ENCODE measurements at places on chromosomes 7 and 10.

- peaks cover 3% of the 10 kb centered on the region for H3K27me3 ChIP-seq
- no peak overlapping the region for H3K27ac ChIP-seq
- no peak for DNase-seq
- H3K36me3 ChIP-seq, result no peaks in the 10 kb centered on the region
Observed at GRCh38 chr10:91077549-91078071, 142.9 kb upstream of the PCGF5 start.

DNA sequence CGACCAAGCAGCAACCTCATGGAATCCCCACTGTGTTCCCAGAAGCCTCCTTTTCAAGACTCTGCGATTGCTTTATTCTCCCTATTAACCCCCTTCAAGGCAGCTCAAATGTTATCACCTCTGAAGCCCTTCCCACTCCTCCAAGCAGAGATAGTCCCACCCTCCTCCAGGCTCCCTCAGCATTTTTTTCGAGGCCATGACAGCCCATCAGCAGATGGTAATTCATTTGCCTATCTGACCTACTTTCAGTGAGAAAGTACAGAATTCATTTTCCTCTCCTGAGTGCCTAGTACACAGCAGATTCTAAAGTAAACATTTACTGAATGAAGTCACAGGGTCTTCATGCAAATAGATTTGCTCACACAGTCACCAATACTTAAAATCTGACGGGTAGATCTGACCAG, 47.8 kb downstream of the HERPUD2 start:
- H3K4me3 ChIP-seq, result peak overlapping the region; percentile 20
- H3K27ac ChIP-seq, result no peak overlapping the region
- peaks cover 55% of the 10 kb centered on the region for H3K36me3 ChIP-seq
- peaks cover 42% of the 10 kb centered on the region for H3K4me1 ChIP-seq
- no peak for DNase-seq

GRCh38 chr10:126272526-126272925, 115.8 kb downstream of the ADAM12 start:
- no peaks in the 10 kb centered on the region for H3K4me1 ChIP-seq
- H3K36me3 ChIP-seq, result no peaks in the 10 kb centered on the region
- peaks cover 3% of the 10 kb centered on the region for H3K27me3 ChIP-seq
- no peak overlapping the region for H3K27ac ChIP-seq
- H3K4me3 ChIP-seq, result no peak overlapping the region

- peaks cover 77% of the 10 kb centered on the region for H3K36me3 ChIP-seq
- no peak overlapping the region for H3K27ac ChIP-seq
- no peaks in the 10 kb centered on the region for H3K27me3 ChIP-seq
- peaks cover 6% of the 10 kb centered on the region for H3K4me1 ChIP-seq
- no peak overlapping the region for H3K4me3 ChIP-seq
Observed at GRCh38 chr10:14519785-14520184, 189.1 kb upstream of the FRMD4A start.

DNA sequence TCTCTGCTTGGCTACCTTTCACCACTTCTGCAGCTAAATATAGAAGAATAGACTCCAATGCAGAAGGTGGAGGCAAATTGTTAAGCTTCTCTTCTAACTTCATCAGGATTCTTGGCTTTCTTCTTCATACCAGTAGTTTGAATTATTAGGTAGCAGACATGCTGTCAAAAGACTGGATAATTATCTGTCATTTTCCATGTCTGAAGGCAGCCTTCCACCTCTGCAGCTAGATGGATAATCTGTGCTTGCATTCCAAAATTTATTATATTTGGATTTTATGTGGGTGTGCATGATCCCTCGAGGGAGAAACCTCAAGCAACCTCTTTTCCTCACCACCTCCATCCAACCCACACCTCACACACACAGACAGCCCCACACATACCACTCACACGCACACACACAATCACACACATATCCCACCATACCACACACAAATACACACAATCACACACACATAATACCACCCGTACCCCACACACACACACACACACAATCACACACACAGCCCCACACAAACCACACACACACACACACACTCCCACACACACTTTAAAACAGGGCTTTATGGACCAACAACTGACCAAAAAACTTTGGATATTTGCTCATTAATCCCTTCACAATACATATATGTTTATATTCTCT, 145.0 kb downstream of the C7orf25 start:
- no peak overlapping the region for H3K4me3 ChIP-seq
- DNase-seq, result no peak
- no peaks in the 10 kb centered on the region for H3K4me1 ChIP-seq
- H3K27ac ChIP-seq, result no peak overlapping the region
- H3K36me3 ChIP-seq, result no peaks in the 10 kb centered on the region
- H3K27me3 ChIP-seq, result peaks cover 8% of the 10 kb centered on the region

GRCh38 chr10:10870523-10871241, 147.0 kb upstream of the CELF2 start:
- H3K4me3 ChIP-seq, result no peak overlapping the region
- H3K27ac ChIP-seq, result no peak overlapping the region
- peaks cover 17% of the 10 kb centered on the region for H3K27me3 ChIP-seq
- H3K4me1 ChIP-seq, result peaks cover 6% of the 10 kb centered on the region

DNA sequence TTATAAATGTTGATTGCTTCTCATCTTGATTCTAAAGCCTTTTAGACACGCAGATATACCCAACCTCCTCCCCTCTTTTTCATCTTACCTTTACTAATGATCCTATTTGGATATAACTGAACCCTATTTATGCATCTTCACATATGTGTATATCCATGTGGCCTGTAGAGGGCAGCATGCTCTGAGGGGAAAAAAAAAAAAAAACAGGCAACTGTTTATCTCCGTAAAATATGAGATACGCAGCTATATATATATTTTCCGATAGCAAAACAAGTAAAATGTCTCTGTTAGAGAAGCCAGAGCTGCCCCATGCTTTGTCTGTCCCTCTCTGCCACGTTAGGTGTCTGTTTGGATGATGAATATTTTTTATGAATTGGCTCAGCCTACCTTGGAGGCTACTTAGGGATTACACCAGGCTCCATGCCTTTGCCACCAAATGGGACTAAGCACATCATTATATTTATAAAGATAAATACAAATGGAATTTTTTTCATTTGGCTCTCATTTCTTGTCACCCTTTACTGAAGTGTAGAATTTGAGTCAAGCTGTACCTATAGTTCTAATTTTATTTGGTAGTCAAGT, 174.8 kb upstream of the FZD1 start:
- H3K27ac ChIP-seq, result no peak overlapping the region
- H3K4me1 ChIP-seq, result peaks cover 6% of the 10 kb centered on the region
- peak overlapping the region; percentile 19 for H3K4me3 ChIP-seq
- no peaks in the 10 kb centered on the region for H3K27me3 ChIP-seq

GRCh38 chr10:117462816-117463544, 79.6 kb upstream of the EMX2 start:
- H3K4me3 ChIP-seq, result no peak overlapping the region
- no peak for DNase-seq
- H3K27ac ChIP-seq, result no peak overlapping the region
- no peaks in the 10 kb centered on the region for H3K36me3 ChIP-seq
- H3K4me1 ChIP-seq, result no peaks in the 10 kb centered on the region
- peaks cover 9% of the 10 kb centered on the region for H3K27me3 ChIP-seq

DNA sequence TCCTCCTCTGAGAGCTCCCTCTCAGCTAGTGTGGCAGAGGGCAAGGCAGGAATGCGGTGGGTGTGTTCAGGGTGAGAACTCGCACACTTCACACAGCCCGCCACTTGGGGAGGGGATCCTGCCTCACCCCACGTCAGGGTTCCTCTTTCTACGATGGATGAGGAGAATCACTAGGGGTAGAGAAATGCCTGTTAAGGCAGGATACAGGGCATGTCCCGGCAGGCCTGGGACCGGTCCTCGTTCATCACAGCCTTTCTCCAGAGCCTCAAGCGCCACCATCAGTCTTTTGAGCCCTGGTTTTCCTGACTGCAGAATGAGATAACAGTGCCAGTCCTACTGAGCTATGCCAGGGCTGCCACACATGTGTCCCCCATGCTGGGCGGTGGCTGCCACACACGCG, 546.7 kb upstream of the ADARB2 start:
- H3K36me3 ChIP-seq, result no peaks in the 10 kb centered on the region
- no peaks in the 10 kb centered on the region for H3K4me1 ChIP-seq
- no peak for DNase-seq
- H3K27me3 ChIP-seq, result no peaks in the 10 kb centered on the region

DNA sequence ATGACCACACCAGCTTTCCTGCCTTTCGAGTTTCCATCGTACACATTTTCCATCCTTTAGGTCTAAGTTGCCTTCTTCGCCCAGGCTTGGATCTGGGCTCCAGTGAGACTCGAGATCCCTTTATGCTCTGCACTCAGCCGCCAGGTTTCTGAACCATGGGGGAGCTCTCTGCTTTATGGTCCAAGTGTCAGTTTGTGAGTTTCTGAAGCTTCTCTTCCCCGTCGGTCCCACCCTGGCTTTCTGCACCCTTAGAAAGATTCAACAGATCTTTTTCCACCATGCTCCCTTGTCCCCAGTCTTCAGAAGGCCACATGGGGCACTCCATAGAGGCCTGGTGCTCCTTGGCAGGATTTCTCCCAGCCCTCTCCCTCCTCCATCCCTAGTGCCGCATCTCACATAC, 402.0 kb downstream of the PTPRN2 start:
- H3K27ac ChIP-seq, result no peak overlapping the region
- H3K4me1 ChIP-seq, result no peaks in the 10 kb centered on the region
- H3K36me3 ChIP-seq, result no peaks in the 10 kb centered on the region
- H3K4me3 ChIP-seq, result no peak overlapping the region
- H3K27me3 ChIP-seq, result no peaks in the 10 kb centered on the region

DNA sequence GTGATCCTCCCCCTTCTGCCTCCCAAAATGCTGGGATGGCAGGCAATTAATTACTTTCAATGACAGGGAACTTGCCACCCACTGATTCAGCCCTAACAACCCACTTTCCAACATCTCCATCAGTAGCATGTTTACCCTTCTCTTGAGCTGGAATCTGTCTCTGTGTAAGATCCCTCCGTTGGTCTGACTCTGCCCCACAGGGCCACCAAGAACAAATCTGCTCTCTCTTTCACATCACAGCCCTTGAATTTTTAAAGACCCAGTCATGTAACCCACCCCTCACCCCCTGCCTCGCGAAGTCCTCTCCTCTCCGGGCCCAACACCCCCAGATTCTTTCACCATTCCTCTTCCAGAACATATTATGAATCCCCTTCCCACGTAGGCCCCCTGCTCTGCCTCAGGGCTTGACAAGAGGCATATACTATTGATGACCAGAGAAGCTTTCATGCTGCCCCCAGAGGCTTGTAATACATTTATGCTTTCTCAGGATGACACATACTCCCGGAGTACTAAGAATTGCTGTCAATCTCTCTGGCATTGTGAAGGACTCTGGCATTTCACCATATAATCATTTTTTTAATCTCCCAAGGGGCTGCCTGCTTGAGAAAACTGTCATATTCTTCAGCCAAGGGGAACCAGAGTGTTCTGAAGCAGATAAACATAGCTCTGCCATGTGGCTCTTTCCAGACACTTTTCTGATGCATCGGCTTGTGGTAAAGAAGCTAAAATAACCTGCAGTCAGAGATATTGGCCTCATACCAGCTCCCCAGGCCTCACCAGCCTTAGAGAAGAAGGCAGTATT, 179.2 kb upstream of the AUTS2 start:
- no peak for DNase-seq
- H3K36me3 ChIP-seq, result no peaks in the 10 kb centered on the region
- H3K4me1 ChIP-seq, result peaks cover 2% of the 10 kb centered on the region
- H3K27ac ChIP-seq, result no peak overlapping the region
- no peaks in the 10 kb centered on the region for H3K27me3 ChIP-seq

- no peaks in the 10 kb centered on the region for H3K4me1 ChIP-seq
- H3K27ac ChIP-seq, result no peak overlapping the region
- no peaks in the 10 kb centered on the region for H3K27me3 ChIP-seq
- no peak for DNase-seq
Observed at GRCh38 chr7:82056282-82056681, 286.4 kb upstream of the HGF start.

GRCh38 chr7:93120592-93121549, 3.1 kb upstream of the SAMD9 start:
- no peak overlapping the region for H3K27ac ChIP-seq
- peaks cover 23% of the 10 kb centered on the region for H3K36me3 ChIP-seq
- DNase-seq, result no peak
- H3K27me3 ChIP-seq, result no peaks in the 10 kb centered on the region

DNA sequence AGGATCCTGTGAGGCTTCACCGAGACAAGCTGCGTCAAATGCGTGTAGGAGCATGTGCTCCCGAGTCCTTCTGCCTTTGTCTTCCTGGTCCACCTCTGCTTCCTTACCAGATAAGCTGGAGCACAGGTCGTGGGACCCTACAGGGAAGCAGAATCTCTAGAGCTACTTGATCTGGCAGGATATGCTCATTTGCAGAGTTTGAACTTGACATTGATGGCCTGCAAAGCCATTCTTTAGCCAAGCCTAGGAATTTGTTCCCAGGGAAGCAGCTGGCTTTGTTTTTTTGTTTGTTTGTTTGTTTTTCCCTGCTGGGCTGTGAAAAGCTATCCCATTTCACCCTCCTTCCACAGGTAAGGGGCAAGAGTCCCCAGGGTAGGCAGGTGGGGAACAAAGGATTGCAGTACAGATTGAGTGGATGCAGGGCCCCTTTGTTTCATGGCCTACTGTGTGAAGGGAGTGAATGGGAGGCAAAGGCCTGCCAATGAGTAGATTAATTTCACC, 200.0 kb upstream of the BMPER start:
- H3K4me1 ChIP-seq, result no peaks in the 10 kb centered on the region
- no peak overlapping the region for H3K4me3 ChIP-seq
- no peak for DNase-seq
- peaks cover 10% of the 10 kb centered on the region for H3K36me3 ChIP-seq
- H3K27me3 ChIP-seq, result peaks cover 4% of the 10 kb centered on the region
- no peak overlapping the region for H3K27ac ChIP-seq

DNA sequence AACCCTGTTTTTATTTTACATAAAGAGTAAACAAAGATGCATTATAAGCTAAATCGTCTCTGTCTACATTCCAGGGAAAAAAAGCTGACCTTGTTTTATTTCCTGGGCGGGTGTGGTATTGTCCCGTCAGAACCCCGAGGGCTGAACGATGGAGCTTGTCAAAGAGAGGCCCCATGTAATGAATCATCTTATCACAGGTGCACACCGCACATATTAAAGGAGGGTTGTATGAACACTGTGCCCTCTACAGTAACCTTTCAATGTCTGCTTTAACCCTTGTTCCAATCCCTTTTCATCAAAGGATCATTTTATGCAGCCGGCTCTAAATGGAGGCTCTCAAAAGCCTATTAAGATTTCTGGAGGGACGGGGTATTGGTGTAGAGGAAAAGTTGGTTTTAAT, 158.5 kb upstream of the YAE1 start:
- H3K4me1 ChIP-seq, result no peaks in the 10 kb centered on the region
- H3K27ac ChIP-seq, result no peak overlapping the region
- peaks cover 3% of the 10 kb centered on the region for H3K27me3 ChIP-seq
- DNase-seq, result no peak

- H3K27ac ChIP-seq, result no peak overlapping the region
- H3K36me3 ChIP-seq, result no peaks in the 10 kb centered on the region
- no peak for DNase-seq
- H3K4me3 ChIP-seq, result no peak overlapping the region
Observed at GRCh38 chr7:140238778-140239652, 62.2 kb upstream of the KDM7A start.

DNA sequence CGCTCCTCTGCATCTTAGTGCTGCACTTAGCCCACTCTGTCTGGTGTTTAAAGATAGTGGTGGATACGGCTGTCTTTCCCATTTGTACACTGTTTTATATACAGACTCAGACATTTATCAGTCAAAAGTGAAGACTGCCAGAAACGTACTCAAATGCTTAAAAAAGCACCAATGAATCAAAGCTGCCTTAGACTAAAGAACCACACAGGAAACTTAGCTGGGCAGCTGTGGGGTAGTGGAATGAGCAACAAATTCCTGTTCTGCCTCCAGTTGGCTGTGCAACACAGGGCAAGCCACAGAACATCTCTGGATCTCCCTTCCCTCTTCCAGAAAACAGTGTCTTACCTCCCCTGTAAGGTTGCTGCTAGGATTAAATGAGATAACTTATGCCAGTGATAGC, 76.0 kb downstream of the ATXN7L1 start:
- H3K27me3 ChIP-seq, result no peaks in the 10 kb centered on the region
- H3K36me3 ChIP-seq, result no peaks in the 10 kb centered on the region
- DNase-seq, result no peak
- no peak overlapping the region for H3K4me3 ChIP-seq
- H3K27ac ChIP-seq, result no peak overlapping the region
- H3K4me1 ChIP-seq, result peaks cover 12% of the 10 kb centered on the region

All from activated B cell treated with CpG ODN at 0.5 μM for 24 hours (primary cell).